NCI-H2081 treated with DMSO at 0.1 percent for 48 hours (cell line): ENCODE measurements at places on chromosomes 3 and 15.
A peak's percentile ranks its signal among the peaks of the same experiment; 100 is the strongest.

- DNase-seq: no peak
These were observed 1251.1 kb downstream of the ZPLD1 start for GRCh38 chr3:103685939-103686338.

GRCh38 chr3:54243960-54244682 is 121.8 kb downstream of the CACNA2D3 start:
- no peak for DNase-seq

GRCh38 chr3:16533928-16534574 is 20.6 kb upstream of the RFTN1 start:
- DNase-seq: no peak

DNA sequence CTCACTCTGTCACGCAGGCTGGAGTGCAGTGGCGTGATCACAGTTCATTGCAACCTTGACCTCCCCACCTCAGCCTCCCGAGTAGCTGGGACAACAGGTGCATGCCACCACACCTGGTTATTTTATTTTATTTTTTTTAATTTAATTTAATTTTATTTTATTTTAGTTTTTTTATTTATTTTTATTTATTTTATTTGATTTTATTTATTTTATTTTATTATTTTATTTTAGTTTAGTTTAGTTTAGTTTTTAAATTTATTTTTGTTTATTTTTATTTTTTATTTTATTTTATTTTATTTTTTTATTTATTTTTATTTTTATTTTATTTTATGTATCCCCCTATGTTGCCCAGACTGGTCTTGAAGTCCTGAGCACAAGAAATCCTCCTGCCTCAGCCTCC is 202.3 kb upstream of the SLCO3A1 start:
- DNase-seq: no peak

DNA sequence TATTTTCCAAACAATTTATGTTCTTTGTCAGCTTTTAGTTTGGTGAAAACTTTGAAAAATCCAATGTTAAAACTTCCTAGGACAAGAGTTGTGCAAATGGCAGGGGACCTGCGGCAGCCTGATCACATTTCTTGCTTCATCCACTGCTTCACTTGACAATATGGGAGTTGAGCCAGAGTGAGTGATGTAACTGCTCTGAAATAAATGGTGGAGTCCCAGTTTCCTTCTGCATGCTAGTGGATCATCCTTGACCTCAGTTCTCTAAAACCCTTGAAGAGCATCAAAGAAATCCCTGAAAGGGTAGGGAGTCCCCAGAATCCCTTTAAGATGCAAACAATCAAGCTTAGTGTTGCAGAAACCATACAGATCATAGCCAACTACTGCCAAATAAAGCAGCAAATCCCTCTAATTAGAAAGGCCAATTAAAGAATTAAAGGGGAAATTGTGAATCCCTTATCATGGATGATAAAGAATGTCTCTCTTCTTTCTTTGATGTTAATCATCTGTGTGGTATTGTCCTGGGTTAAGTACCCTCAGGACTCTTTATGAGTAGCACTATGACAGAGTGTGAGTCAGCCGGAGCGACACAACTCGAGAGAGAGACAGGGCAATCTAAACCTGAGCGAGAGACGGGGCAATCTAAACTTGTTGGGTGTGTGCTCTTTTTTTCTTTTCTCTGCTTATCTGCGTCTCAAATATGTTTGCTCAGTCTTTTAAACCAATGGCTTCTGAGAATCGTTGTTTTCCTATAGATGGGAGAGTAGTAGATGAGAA is 41.8 kb upstream of the GAP43 start:
- DNase-seq: no peak

GRCh38 chr3:99919694-99920093 is 102.0 kb downstream of the CMSS1 start:
- no peak for DNase-seq

DNA sequence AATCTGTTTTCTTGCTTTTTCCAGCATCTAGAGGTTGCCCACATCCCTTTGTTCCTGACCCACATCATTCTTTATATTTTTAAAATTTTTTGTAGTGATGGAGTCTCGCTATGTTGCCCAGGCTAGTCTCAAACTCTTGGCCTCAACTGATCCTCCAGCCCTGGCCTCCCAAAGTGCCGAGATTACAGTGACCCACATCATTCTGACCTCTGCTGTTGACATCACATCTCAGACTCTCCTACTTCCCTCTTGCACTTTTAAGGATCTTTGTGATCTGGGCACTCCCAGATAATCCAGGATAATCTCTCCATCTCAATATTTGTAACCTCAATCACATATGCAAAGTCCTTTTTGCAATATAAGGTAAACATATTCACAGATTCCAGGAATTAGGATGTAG is 266.6 kb downstream of the MEX3B start:
- no peak for DNase-seq

GRCh38 chr3:178714925-178715832 is 178.9 kb downstream of the KCNMB2 start:
- DNase-seq: no peak

DNA sequence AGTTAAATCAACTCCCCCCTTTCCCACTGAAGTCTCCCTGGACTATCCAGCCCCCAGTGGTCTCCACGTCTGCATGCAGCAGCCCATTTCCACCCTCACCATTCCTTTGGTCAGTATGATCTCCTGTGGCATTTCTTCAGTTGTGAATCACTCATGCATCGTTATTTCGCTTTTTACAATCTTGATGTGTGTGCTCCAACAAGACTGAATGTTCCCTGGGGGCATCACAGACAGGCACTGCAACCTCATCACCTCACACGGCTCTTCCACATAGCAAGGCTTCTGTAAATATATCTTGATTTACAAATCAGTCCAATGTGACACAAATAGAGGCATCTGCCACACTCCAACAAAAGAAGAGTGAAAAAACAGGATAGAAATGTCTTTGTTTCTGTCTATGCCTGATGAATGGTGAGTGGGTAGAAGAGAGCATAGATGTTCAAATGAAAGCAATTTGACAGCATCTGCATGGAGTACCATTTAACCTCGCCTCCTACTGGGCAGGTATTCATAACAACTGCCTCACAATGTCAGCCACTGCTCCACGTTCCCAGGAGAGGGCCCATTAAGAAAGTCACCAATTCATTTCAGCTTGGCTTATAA is 5.2 kb downstream of the HEG1 start:
- no peak for DNase-seq

GRCh38 chr15:61396235-61396919 is 167.3 kb upstream of the RORA start:
- no peak for DNase-seq

DNA sequence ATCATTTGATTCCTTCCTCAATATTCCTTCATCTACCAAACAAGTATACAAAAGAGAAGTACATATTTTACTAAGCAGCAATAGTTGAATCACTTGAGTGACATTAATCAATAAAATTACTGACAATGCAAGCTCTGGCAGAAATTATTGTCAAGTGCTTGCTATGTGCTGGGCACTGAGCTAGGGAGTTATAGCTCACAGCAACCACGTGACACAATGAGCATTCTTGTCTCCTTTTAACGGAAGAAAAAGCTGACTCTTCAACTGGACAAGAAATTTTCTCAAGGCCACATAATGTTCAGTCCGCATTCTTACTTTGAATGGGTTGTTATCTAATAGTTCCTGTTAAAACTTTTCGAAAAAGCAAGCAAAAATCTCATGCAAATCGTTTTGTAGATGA is 500.1 kb downstream of the PYDC2 start:
- no peak for DNase-seq

- no peak for DNase-seq
These were observed 32.1 kb downstream of the GRK7 start for GRCh38 chr3:141795276-141795675.

- DNase-seq: no peak
These were observed 157.3 kb upstream of the UBE2E1 start for GRCh38 chr3:23648326-23648995.

DNA sequence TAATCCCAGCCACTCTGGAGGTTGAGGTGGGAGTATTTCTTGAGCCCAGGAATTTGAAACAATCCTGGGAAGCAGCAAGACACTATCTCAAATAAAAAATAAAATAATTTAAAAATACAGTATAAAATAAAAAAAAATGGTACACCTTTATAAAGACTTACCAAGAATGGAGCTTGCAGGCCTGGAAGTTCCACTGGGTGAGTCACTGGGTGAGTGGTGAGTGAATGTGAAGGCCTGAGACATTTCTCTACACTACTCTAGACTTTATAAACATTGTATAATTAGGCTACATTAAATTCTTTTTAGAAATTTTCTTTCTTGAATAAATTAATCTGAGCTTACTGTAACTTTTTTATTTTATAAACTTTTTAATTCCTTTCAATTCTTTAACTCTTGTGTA is 609.1 kb upstream of the BCHE start:
- no peak for DNase-seq

DNA sequence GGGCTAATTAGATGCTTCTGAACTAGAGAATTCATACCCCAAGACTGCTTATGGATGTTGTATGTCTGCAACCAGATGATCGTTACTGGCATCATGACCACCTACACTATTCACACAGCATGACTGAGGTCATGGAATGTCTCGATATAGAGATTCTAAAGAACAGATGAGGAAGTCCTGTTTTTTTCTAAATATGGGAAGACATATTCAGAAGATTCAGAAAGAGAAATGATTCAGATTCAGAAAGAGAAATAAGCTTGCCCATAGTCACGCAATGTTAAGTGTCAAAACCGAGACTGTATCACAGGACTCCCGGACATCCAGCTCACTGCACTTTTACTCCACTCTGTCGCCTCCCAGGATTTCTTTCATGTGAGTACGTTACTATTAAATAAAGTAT is 136.2 kb downstream of the TPRG1 start:
- no peak for DNase-seq

DNA sequence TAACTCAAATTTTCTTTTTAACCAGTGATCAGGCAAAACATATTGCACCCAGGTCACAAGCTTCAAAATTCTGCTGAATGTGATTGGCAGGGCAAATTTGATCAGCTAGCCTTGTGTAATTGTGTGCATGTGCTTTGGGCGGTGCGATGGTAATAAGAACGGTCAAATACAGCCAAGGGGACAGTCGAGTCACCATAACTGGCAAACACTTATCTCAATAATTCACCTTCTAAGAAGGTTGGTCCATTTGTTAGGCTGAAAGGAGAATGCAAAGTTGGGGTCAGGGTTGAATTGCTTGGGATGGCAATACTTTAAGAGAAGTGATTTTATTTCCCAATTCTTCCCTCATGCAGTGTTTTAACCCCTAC is 302.4 kb upstream of the PDZRN3 start:
- no peak for DNase-seq

GRCh38 chr3:148307443-148307843 is 390.3 kb upstream of the AGTR1 start:
- DNase-seq: no peak

DNA sequence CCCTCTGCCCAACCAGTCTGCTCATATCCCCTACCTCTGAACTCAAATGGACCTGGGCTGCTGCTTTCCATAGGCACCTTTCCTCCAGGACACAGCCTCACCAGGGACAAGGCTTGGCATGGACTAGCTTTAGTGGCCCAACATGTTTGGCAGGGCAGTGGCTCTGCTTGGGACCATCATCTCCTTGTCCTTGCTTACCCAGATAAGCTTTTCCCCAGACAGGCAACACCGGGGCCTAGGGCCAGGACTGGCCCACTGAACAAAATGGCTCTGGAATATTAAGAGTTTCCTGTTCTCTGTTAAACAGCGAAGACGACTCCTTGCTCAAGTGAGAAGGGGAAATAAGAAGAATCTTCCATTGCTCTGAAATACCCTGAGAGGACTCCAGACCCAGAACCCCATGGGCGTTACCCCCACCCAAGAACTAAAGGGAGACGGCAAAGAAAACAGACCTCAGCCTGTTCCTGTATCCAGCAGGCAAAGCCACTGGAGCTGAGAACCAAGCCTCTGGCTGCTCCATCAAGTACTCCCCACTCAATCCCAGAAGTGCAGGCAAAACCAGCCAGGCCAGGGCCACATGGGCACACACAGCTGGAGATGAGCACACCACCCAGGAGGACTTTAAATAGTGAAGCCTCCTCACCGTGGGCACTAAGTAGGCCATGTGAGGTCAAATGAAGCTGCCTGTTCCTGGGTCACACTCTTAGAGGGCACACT is 45.5 kb downstream of the CTNNB1 start:
- DNase-seq: no peak

GRCh38 chr15:35973029-35973428 is 427.1 kb upstream of the DPH6 start:
- DNase-seq: no peak

- DNase-seq: no peak
These were observed 95.6 kb downstream of the DHX36 start for GRCh38 chr3:154228561-154229216.

DNA sequence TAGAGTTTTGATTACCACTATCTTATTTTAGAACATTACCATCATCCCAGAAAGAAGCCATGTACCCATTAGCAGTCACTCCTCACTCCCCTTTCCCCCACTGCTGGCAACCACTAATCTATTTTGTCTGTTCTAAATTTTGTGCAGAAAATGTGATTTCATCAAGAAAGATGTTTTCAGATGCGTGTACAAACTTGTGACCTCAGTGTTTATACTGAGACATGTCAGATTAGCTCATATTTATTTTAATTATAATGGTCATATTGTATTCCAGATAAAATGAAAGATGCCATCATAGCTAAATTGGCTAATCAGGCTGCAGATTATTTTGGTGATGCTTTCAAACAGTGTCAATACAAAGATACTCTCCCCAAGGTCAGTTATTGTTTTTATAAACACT is 27.8 kb downstream of the PDCD6IP start:
- no peak for DNase-seq

- no peak for DNase-seq
These were observed 30.1 kb upstream of the IP6K2 start for GRCh38 chr3:48747015-48747615.

DNA sequence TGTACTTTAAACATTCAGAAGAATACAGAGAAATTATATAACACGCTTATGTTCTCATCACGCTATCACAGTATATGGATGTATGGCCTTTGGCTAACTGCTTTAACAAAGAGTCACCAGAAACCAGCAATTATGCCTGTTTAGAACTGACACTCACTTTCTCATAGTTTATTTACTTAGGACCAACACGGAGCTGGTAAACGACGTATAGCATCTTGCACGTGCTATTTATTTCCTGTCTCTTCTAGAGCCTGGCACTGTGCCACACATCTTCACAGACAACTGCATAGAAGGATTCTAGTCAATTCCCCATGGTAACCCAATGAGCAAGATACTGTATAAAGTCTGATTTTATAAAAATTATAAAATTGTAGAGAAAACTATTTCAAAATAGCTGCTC is 43.6 kb downstream of the TBC1D2B start:
- peak; percentile 65 for DNase-seq

DNA sequence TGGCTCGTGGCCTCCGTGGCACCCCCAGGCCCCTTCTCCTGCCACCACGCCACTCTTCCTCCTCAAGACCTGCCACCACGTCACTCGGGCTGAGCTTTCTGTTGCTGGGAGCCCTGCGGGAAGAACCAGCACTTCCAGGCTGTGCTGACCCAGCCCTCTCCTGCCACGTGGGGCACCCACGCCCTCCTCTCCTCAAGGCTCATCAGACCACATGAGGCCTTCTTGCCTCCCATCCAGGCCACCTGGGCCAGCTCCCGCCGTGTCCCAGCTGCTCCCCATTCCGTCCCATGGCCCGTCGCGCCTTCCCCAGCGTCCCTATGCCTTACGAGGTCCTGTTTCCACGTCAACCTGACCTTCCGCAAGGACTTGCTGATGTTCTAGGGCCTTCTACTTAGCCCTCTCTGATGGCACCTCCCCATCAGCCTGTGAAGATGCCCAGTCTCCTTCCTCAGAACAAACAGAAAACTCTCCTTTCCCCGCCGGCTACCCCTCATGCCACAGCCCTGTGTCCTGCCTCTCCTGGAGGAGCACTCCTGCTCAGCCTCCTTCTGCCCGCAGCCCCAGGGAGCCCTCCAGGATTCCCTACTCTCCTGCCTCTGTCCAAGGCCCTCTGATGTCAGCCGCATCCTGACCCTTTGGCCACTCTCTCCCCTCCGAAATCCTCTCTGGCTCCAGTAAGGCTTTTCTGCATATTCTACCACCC is 71.1 kb upstream of the BLM start:
- no peak for DNase-seq
